Stimulated activated CD4-positive, alpha-beta T cell treated with anti-CD3 and anti-CD28 coated beads, Interleukin-12 subunit alpha, Interleukin-12 subunit beta, amount 100 ng/mL, for 4 hours (primary cell): ENCODE measurements at places on chromosomes 7 and 10.

GRCh38 chr7:140656548-140657515, 15.9 kb upstream of the ADCK2 start:
- peak; percentile 13 for DNase-seq

DNA sequence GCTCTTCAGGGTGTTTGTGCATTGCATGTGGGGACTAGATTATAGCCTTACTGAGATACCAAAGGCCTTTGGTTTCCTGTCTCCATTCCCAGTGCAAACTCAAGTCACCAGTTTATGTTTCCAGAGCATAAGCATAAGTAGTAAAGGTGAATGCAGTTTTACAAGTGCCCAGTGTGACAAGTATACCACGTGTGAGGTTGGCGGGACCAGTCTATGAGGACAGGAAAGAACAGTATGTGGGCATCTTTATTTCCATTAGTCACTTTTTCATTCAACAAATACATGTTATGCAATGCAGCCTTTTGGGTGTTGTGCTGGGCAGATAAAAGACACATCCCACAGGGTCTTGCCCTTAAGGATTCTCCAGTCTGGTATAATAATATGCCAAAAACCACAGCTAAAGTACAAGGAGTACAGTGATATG, 146.5 kb downstream of the ARID5B start:
- DNase-seq, result peak; percentile 39

- DNase-seq, result no peak
These were observed 22.6 kb downstream of the SLIT1 start for GRCh38 chr10:97163181-97163580.

- DNase-seq, result peak; percentile 8
These were observed 61.2 kb downstream of the NEURL1 start for GRCh38 chr10:103554488-103555324.

DNA sequence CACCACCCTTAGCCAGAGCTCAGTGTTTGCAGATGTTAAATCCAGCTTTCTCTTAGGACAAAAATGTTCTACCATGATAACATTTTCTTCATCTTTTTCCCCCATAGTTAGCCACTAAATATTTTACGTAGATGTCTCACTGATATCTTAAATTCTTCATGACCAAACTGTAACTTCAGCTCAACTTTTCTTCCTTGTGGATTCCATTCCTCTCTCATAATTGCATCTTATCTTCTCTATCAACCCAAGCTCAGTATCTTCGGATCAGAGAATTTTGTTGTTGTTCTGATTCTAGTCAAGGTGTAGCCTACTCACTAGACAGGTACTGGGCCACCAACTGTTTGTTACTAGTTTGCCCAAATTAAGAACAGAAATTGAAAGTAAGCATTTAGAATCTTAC, 60.2 kb downstream of the SHOC2 start:
- no peak for DNase-seq
